ENCODE measurements at places on chromosomes 4 and X.
A peak's percentile ranks its signal among the peaks of the same experiment; 100 is the strongest.

GRCh38 chr4:87133183-87133582 is 87.2 kb downstream of the KLHL8 start:
- H3K4me3 ChIP-seq: no peak overlapping the region
- DNase-seq: no peak
- no peaks in the 10 kb centered on the region for H3K4me1 ChIP-seq
- H3K27ac ChIP-seq: no peak overlapping the region
- no peaks in the 10 kb centered on the region for H3K27me3 ChIP-seq
- peaks cover 31% of the 10 kb centered on the region for H3K36me3 ChIP-seq

DNA sequence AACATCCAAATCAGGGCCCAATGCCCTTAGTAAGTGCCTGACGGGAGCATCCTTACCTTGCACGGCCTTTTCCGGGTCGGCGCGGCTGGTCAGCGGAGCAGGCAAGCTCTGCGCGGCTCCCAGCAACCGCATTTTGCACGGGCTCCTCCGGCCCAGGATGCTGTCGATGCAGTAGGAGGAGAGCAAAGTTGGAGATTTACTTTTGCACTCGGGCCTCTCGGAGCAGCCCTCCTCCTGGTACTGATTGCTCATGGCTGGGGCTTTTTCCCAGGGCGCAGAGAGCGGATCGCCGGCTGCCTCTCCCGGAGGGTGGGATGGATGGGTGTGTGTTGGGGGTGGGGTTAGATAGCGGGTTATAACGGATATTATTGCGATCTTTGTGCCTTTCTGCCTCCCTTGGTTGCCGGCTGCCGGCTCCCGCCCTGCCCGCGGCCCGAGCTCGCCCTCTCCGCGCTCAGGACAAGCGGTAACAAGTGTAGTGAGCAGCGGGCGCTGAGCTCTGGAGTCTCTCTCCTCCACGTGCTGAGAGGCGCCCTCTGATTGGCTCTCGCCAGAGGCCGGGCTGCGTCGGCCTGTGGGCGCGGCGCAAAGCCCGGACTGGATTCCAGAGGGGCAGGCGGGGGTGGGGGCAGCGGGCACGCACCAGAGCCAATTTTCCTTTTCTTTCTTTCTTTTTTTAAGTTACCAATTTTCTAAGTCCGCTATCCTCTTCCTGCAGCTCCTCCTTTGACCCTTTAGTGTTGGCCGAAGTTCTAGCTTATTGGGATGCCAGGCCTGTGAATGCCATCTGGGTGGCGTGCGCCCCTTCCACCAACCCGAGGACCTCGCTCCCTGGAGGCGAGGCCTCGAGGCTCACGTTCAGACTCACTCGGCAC is at the start of gene ARX:
ARX (minus strand) TSS at position 480 of the 875 bp plus-strand sequence; CDS start at position 252, 228 bp downstream.
- no peaks in the 10 kb centered on the region for H3K36me3 ChIP-seq
- peak; percentile 94 for DNase-seq

GRCh38 chr4:111930659-111931058 is 214.6 kb upstream of the FAM241A start:
- H3K4me3 ChIP-seq: no peak overlapping the region
- H3K27me3 ChIP-seq: no peaks in the 10 kb centered on the region
- DNase-seq: no peak
- no peak overlapping the region for H3K27ac ChIP-seq
- H3K4me1 ChIP-seq: no peaks in the 10 kb centered on the region

DNA sequence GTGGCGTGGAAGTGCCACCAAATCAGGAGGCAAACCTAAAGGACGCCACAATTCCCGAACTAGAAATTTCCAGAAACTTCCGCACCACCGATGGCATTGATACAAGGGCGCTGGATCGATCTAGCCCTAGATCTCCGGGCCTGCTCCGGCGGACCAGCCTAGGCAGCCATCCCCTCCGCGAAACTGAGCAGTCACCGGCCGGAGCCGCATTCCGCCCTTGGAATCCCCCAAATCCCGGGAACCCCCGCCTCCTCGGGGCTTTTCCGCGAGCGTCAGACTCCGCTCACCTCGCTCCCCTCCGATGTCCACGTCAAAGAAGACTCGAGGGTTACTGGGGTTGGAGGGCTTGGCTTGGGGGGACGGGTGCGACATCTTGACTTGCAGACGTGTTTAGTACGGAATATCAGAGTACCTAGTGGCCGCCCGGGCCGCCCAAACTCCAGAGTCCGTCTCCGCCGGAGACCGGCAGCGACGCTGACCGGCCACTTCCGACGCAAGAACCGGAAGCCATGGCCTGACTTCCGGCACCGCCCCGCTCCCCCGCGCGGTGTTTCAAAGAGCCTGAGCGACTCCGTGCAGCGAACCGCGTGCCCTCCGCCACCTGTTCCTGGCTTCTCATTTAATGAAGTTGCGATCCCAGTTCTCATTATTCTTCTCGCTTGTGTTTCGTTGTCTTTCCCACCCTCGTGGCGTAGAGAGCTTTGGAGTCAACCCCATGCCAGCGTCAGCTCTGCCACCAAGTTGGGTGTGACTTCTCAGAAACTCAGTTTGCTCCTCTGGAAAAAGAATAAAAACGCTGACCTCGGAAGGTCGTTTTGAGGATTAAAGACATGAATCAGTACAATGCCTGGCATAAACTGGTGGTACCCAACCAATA is at the start of gene PPID:
PPID (minus strand) TSS at position 480 of the 877 bp plus-strand sequence; CDS start at position 372, 108 bp downstream.
- no peak within 1 kb of the TSS for H3K27ac ChIP-seq
- H3K27me3 ChIP-seq: no peaks in the 10 kb centered on the region
- peaks cover 20% of the 10 kb centered on the region for H3K36me3 ChIP-seq
- peaks cover 2% of the 10 kb centered on the region for H3K4me1 ChIP-seq

DNA sequence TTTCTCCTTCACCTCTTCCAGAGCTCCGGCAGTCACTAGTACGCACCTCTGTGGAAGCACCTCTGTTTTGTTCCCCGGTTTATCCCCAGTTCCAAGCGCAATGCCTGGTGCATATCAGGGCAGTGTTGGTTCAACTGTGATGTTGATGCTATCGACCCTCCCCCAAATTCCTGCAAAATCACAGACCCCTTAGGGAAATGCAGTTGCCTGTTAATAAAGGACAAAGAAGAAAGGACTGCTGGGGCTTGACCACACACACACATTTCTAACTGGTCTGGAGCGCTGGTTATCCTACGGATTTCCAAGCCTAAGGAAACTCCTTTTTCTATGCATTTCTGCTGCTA is 530 bp upstream of the NMU start:
- H3K4me1 ChIP-seq: peaks cover 4% of the 10 kb centered on the region
- peak; percentile 35 for DNase-seq
- H3K27ac ChIP-seq: no peak overlapping the region
- H3K27me3 ChIP-seq: peaks cover 7% of the 10 kb centered on the region

DNA sequence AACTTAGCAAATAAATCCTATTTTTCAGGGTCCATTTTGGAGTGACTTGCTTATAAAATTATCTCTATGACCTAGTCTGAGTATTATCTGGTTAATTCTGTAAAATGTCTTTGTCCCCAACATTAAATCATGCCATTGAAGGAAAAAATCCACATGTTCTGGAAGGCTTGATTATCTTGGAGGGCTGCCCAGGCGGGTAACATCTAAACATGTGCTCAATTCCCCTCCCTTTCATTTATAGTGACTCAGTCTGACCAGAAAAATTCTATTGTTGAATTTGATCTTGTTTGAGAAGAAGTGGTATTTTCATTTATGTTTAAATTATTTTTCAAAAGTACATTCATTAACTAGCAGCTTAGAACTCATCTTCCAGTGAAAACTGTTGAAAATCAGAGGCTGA is 55.4 kb upstream of the SLC10A7 start:
- no peak for DNase-seq
- H3K27me3 ChIP-seq: no peaks in the 10 kb centered on the region
- H3K4me1 ChIP-seq: no peaks in the 10 kb centered on the region
- no peak overlapping the region for H3K4me3 ChIP-seq
- no peak overlapping the region for H3K27ac ChIP-seq

- no peak overlapping the region for H3K27ac ChIP-seq
- H3K27me3 ChIP-seq: no peaks in the 10 kb centered on the region
- peaks cover 6% of the 10 kb centered on the region for H3K4me1 ChIP-seq
- H3K36me3 ChIP-seq: no peaks in the 10 kb centered on the region
These were observed 86.6 kb downstream of the RTL5 start for GRCh38 chrX:72045141-72045540.
